Activated T-helper 17 cell treated with anti-CD3 and anti-CD28 coated beads, Interleukin-2, amount 50 U/mL, for 72 hours (primary cell): ENCODE measurements at places on chromosomes 11 and 22.

GRCh38 chr11:102319544-102319943 is 2.3 kb downstream of the BIRC3 start:
- H3K27me3 ChIP-seq, result no peaks in the 10 kb centered on the region
- peak overlapping the region; percentile 97 for H3K27ac ChIP-seq
- H3K4me3 ChIP-seq, result peak overlapping the region; percentile 99

- H3K36me3 ChIP-seq, result peaks cover 23% of the 10 kb centered on the region
- no peak overlapping the region for H3K27ac ChIP-seq
- no peak overlapping the region for H3K4me3 ChIP-seq
- H3K27me3 ChIP-seq, result no peaks in the 10 kb centered on the region
- peaks cover 14% of the 10 kb centered on the region for H3K4me1 ChIP-seq
- ATAC-seq, result peak; percentile 52
These were observed 6.1 kb downstream of the GNB1L start for GRCh38 chr22:19848298-19849224.

DNA sequence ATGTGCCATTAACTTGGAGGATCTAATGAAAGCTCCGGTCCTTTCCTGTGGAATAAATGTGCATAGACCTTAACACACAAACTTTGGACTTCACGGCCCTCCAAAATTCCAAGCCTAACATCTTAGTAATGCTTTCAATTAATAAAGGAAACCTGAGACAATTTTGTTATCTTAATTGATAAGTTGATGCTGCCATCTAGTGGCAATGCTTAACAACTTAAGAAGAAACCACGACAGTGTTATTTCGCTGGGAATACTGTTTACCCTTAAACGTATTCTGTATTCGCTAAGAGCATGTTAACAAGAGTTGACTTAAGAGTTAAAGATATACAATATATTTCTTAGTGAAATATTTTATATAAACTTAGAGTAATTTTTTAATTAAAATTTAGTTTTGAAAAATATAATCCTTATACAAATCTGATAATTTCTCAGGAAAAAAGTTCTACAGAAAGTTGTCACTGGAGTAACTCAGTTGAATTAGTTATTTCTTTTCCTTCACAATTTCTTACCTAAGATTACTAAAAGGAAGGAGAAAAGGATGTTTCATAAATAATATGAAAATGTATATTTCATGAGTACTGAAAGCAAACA is 35.0 kb upstream of the OR9G4 start:
- H3K36me3 ChIP-seq, result no peaks in the 10 kb centered on the region
- H3K4me1 ChIP-seq, result no peaks in the 10 kb centered on the region
- no peak overlapping the region for H3K27ac ChIP-seq
- H3K27me3 ChIP-seq, result no peaks in the 10 kb centered on the region
- ATAC-seq, result no peak

- H3K4me3 ChIP-seq, result no peak overlapping the region
- H3K4me1 ChIP-seq, result no peaks in the 10 kb centered on the region
- H3K27me3 ChIP-seq, result peaks cover 24% of the 10 kb centered on the region
- no peaks in the 10 kb centered on the region for H3K36me3 ChIP-seq
- no peak overlapping the region for H3K27ac ChIP-seq
These were observed 133.2 kb upstream of the TEAD1 start for GRCh38 chr11:12540913-12541582.

- H3K27ac ChIP-seq, result peak overlapping the region; percentile 91
- peak overlapping the region; percentile 94 for H3K4me3 ChIP-seq
- peak; percentile 17 for ATAC-seq
These were observed 653 bp downstream of the NAGA start for GRCh38 chr22:42069801-42070516.

- H3K4me1 ChIP-seq, result no peaks in the 10 kb centered on the region
- H3K36me3 ChIP-seq, result no peaks in the 10 kb centered on the region
- ATAC-seq, result no peak
- no peak overlapping the region for H3K4me3 ChIP-seq
- H3K27me3 ChIP-seq, result peaks cover 16% of the 10 kb centered on the region
These were observed 17.0 kb upstream of the TLCD5 start for GRCh38 chr11:120308081-120308480.

DNA sequence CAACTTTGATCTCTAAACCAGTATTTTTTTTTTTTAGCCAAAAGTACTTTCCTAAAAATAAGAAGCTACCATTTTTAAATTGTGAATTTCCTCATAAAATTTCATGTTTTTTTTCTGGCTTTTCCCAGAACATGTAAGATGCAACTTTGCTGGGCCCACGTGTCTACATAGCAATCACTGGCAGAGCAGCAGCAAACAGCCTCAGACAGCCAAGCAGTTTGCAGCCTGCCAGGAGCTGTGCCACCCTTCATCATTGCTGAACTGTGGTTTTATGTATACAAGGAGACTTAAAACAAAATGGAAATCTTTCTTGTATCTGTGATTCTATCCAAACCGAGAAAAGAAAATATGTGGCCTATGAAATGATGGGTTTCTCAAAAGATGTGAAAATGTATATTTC is 110.2 kb downstream of the GRIA4 start:
- H3K27me3 ChIP-seq, result peaks cover 4% of the 10 kb centered on the region
- H3K27ac ChIP-seq, result no peak overlapping the region
- H3K36me3 ChIP-seq, result no peaks in the 10 kb centered on the region
- H3K4me1 ChIP-seq, result no peaks in the 10 kb centered on the region
- no peak overlapping the region for H3K4me3 ChIP-seq
- ATAC-seq, result no peak

- no peak for ATAC-seq
- peaks cover 93% of the 10 kb centered on the region for H3K36me3 ChIP-seq
- H3K4me1 ChIP-seq, result no peaks in the 10 kb centered on the region
- H3K27ac ChIP-seq, result no peak overlapping the region
- no peaks in the 10 kb centered on the region for H3K27me3 ChIP-seq
These were observed 30.2 kb downstream of the GTF2H1 start for GRCh38 chr11:18352581-18352980.

DNA sequence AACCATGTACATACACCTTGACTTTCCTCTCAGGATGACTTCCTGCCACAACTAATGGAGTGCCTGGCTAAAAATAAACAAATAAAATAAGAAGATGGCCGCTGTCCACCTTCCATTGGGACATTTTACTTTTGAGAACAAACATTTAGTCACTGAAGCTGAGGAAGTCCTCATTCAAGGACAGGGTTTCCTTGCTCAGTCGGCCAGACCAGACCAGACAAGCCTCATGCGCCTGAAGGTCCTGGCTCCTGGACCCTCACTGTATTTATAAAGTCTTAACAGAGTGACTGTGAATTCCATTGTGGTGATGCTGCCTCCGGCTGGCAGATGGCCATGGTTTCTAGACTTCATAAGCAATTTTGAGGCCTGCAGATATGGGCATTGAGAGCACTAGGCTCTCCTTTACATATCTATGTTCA is 114.5 kb downstream of the MAML2 start:
- H3K4me3 ChIP-seq, result peak overlapping the region; percentile 57
- H3K4me1 ChIP-seq, result peaks cover 38% of the 10 kb centered on the region
- no peak for ATAC-seq
- peak overlapping the region; percentile 74 for H3K27ac ChIP-seq
- H3K27me3 ChIP-seq, result no peaks in the 10 kb centered on the region

DNA sequence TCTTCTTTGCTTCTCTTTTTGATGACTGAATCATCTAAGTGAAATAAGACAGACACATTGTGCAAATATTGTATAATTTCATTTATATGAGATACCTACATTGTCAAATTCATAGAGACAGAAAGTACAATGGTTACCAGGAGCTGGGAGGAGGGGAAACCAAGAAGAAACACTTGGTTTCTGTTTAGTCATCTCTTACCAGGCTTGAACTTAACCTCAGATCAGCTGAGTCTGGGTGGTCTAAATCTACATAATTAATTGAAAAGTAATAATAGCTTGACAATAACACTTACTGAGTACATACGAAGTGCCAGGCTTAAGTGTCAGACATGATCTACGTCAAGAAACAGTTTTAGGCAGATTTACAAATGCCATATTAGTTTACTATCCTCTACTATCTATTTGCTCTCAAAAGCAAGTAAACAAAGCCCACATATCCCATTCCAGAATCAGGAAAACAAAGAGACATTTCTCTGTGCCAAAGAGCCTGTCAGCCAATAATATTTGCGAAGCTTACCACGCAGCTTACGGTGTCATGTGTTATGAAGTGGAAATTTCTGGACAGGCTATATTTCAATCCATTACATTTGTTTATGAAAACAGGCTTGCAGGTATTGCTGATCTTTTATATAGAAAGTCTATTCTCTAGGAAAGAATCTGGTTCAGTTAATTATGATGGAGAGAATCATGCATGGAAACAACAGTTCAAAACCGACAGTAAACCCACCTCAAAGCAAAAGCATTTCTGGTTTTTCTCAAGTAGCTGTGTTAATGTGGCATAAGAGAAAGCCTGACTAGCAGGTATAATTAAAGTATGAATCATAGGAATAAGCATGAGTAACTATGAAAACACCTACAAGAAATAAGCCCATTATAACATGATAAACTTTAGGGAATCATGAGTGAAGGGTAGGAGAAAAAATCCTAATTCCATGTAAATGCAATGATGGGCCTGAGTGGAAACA is 2.7 kb upstream of the ARHGAP42 start:
- peaks cover 22% of the 10 kb centered on the region for H3K27me3 ChIP-seq
- no peak overlapping the region for H3K4me3 ChIP-seq
- no peaks in the 10 kb centered on the region for H3K36me3 ChIP-seq
- no peaks in the 10 kb centered on the region for H3K4me1 ChIP-seq

DNA sequence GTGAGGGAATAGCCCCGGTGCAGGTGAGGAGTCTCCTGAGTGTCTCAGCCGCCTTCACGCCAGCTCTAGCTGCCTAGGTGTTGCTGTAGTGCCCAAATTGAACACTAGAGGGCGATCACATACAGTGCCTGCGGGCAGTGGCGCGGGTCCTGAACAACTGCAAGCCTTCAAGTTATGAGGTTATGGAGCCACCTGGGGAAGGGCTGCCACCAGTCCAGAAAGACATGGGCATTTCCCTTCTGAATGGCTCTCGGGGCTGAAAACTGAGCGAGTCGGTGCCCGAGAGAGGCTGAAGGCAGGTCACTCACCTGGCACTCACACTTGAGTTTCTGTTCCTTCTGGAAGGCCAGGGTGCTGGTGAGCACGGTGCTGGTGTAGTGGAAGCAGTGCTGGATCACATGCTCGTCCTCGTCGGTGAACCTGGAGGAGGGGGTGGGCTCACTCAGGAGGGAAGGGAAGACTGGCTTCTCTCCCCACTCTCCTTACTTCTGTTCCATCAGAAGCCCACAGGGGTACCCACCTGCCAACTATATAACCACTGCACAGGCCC is 88.4 kb downstream of the PDE2A start:
- peak; percentile 79 for ATAC-seq
- H3K4me1 ChIP-seq, result peaks cover 12% of the 10 kb centered on the region
- no peak overlapping the region for H3K27ac ChIP-seq

DNA sequence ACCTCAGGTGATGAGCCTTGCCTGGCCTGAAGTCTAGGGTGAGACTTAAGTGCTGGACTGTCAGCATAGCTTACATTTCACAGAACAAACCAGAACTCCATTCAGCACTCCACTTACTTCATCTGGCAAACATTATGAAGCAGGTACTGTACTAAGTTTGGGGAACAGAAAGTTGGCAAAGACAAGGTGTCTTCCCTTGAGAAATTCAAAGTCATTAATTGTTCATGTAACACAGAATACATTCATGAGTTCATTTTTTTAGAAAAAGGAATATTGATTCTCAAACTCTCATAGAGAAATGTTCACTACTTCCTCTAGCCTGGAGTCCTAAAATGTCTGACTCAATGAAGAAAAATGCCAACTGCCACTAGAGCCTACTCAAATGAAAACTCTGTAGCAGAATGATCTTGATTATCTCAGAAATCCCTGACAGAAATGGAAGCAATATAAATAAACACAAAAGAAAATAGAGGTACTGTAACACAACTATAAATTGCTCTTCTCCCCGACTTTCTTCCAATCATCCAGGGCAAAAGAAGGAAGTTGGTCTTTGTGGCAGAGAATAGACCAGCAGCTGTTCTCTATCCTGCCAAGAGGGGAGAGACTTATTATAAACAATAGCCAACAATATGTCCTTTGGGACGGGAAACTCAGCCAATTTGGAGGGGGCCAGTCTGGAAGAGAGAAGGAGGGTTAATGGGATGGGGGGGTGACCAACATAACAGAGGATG is 129.2 kb upstream of the MTMR2 start:
- H3K36me3 ChIP-seq, result peaks cover 6% of the 10 kb centered on the region
- peaks cover 34% of the 10 kb centered on the region for H3K4me1 ChIP-seq
- peak overlapping the region; percentile 17 for H3K27ac ChIP-seq
- peak overlapping the region; percentile 23 for H3K4me3 ChIP-seq

GRCh38 chr22:30291058-30291892 is 2.0 kb upstream of the CASTOR1 start:
- H3K4me1 ChIP-seq, result peaks cover 6% of the 10 kb centered on the region
- no peak overlapping the region for H3K27ac ChIP-seq
- peaks cover 32% of the 10 kb centered on the region for H3K36me3 ChIP-seq
- no peak overlapping the region for H3K4me3 ChIP-seq

GRCh38 chr11:102293873-102294601 is 23.2 kb upstream of the BIRC3 start:
- no peaks in the 10 kb centered on the region for H3K27me3 ChIP-seq
- peak overlapping the region; percentile 83 for H3K4me3 ChIP-seq
- peak; percentile 94 for ATAC-seq
- H3K27ac ChIP-seq, result peak overlapping the region; percentile 77
- H3K36me3 ChIP-seq, result no peaks in the 10 kb centered on the region
- H3K4me1 ChIP-seq, result peaks cover 16% of the 10 kb centered on the region

DNA sequence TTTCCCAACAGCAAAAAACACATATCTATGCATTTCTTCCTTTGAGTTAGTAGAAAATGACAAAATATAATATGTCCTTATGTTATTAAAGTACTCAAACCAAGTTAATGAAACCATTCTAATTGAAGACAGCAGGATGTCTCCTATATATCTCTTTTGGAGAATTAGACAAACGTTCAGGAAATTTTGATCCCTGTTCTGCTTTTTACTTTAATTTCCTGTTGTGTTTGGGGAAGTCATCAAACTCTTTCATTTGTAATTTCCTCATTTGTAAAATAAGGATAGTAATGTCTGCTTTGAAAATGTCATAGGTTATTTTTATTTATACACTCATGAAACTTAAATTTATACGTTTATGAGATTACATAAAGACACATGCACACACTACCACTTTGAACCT is 281.8 kb upstream of the ANO5 start:
- H3K36me3 ChIP-seq, result no peaks in the 10 kb centered on the region
- no peaks in the 10 kb centered on the region for H3K4me1 ChIP-seq
- no peak for ATAC-seq
- H3K27ac ChIP-seq, result no peak overlapping the region

- no peaks in the 10 kb centered on the region for H3K36me3 ChIP-seq
- H3K4me3 ChIP-seq, result no peak overlapping the region
- H3K27me3 ChIP-seq, result no peaks in the 10 kb centered on the region
- peak; percentile 44 for ATAC-seq
These were observed 32.3 kb downstream of the ARVCF start for GRCh38 chr22:19984201-19984753.

GRCh38 chr11:122363296-122363695 is 247.3 kb upstream of the BLID start:
- no peak for ATAC-seq
- no peaks in the 10 kb centered on the region for H3K4me1 ChIP-seq
- H3K36me3 ChIP-seq, result no peaks in the 10 kb centered on the region
- no peak overlapping the region for H3K27ac ChIP-seq

DNA sequence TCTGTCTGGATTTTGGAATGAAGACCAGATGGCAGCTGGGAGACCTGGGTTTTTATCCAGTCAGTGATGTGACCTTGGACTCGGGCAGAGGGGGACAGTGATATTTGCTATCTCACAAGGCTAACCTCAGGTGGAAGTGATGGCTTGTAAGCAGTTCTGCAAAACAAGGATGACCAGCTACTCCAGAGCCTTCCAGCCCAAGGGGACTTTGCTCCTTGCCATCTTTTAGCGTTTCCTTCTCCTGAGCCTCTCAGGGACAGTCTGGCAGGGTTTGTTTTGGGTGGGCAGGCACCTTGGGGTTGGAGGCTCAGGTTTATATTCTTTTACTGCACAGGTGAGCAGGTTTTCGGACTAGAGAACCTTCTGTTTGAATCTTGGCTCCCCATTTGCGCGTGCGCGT is 9.5 kb upstream of the OSBP2 start:
- H3K27me3 ChIP-seq, result peaks cover 3% of the 10 kb centered on the region
- no peaks in the 10 kb centered on the region for H3K36me3 ChIP-seq
- no peak overlapping the region for H3K4me3 ChIP-seq
- ATAC-seq, result no peak
